ENCODE measurements at places on chromosomes 3 and 15.

- DNase-seq: no peak
These were observed 228.8 kb upstream of the PPP2R3A start for GRCh38 chr3:135736740-135737139.

DNA sequence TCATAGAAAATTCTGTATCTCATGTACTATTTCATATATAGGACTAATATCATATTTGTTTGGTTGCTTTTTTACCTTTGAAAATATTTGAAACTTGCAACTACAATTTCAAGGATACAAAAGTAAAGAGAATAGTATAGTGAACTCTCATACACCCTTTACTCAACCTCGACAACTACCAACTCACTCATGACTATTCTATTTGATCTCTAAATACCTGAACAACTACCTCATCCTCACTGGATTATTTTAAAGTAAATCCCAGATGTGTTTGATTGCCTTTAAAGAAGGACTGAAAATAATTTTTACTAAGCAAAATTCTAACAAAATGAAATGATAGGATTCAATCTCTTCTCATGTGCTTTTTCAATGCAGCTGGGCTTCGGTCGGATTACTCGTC lies 12.1 kb downstream of the TMPRSS7 start:
- no peak for DNase-seq

DNA sequence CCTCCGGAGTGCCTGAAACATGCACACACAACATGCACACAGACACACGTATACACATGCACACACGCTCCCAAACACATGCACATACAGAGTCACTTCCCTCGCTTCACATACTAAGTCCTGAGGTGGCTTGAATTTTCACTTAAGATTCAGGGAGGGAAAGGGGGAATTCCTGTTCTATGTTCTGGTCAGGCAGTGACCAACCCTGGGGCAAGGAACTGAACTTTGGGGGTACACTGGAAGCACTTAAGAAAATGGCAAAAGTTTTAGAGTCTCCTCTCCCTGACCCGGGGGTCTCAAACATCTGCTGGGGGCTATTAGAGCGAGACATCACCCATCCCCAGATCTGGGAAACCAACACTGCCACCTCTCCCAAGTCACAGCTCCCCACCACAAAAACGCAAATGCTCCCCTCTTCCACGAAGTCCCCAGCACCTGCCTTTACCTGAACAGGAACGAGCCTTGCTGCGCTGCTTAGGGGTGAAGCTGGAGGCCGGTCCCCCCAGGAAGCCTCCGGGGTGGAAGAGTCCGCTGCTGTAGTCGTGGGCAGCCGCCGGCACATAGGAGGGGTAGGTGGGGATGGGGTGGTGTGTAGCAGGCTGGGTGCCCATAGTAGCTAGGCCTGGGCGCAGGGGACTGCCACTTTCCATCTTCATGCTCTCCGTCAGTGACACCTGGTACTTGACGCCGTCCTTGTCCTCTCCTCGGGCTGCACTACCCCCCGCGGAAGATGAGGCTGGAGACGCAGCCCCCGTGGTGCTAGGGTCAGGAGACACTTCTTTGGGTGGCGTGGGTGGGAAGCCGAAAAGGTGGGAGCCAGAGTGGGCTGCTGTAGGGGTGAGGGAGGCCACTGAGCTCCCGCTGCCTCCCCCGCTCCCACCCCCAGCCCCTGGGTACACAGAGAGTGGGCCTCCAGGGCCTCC lies 7.5 kb downstream of the GATA2 start:
- DNase-seq: no peak

GRCh38 chr15:91268510-91268909 lies 168.5 kb downstream of the SV2B start:
- no peak for DNase-seq

GRCh38 chr3:115623044-115623868 lies at the start of gene GAP43:
Gene GAP43 (plus strand): TSS chr3:115623510. CDS start chr3:115623690, 180 bp downstream.
- DNase-seq: no peak

GRCh38 chr3:186254676-186255650 lies 107.1 kb downstream of the DGKG start:
- DNase-seq: no peak

DNA sequence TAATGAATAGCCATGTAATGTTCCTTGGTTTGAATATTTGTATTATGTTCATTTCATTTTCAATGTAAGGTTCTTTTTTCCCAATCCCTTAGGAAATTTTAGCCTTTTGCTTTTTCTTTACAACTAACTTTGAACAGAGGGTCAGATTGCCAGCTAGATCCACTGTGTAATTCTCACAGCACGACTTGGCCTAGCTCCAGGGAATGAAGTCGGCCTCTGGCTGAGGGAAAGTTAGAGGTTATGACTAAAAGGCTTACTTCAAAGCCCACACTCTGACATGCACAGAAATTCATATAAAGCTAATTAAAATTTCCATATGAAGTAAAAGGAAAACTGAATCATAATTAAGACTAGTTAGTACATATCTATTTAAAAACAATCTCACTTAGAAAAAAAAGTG lies 38.7 kb downstream of the ROBO1 start:
- DNase-seq: no peak

- DNase-seq: no peak
These were observed 81.6 kb downstream of the LRRC49 start for GRCh38 chr15:70974004-70974832.

GRCh38 chr15:69603369-69604071 lies 150.9 kb downstream of the RPLP1 start:
- no peak for DNase-seq

GRCh38 chr3:188686324-188686723 lies 485.4 kb upstream of the TPRG1 start:
- no peak for DNase-seq

DNA sequence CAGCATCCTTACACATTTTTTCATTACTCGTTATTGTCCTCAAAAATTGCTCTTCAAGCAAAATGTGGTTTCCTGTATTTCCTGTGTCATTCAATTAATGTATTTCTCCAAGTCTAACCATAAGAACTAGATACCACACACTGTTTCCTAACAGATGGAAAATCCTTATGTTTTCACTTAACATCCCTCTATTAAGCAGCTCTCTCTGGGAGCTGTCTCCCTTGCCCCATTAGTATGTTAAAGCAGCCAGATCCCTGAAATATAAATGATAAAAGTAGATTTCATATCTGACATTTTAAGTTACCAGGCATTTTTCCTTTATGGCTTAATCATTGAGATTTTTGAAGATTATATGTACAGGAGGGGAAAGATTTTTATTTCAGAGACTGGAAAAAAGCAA lies 15.9 kb downstream of the PFN2 start:
- no peak for DNase-seq

DNA sequence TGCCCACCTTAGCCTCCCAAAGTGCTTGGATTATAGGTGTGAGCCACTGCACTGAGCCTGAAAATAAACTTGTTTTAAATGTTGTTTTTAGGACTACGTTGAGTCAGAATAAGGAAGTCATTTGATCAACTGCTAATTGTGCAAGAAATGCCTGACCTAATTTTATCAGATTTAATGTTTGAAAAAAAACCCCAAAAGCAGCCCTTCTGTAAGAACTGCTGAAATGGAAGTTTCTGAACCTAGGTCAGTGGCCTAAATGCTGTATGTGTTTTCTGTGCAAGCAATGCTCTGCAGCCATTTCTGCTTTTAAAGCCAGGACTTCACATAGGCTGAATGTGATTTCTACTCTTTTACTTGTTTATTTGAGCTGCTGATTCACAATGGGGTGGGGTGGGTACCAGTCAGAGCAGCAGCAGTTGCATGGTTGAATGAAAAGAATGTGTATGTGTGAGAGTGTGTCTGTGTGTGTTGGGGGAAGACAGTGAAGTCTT lies 6.6 kb downstream of the GPX1 start:
- no peak for DNase-seq

DNA sequence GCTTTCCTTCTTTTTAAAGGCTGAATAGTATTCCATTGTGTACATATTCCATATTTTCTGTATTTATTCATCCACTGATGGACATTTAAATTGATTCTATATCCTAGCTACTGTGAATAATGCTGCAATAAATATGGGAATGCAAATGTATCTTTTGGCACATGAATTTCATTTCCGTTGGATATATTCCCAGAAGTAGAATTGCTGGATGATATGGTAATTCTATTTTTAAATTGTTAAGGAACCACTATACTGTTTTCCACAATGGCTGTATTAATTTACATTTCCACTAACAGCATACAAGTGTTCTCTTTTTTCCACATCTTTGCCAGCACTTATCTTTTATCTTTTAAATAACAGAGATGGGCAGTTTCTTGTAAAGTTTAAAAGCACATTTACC lies 302.7 kb downstream of the CTNNB1 start:
- no peak for DNase-seq

DNA sequence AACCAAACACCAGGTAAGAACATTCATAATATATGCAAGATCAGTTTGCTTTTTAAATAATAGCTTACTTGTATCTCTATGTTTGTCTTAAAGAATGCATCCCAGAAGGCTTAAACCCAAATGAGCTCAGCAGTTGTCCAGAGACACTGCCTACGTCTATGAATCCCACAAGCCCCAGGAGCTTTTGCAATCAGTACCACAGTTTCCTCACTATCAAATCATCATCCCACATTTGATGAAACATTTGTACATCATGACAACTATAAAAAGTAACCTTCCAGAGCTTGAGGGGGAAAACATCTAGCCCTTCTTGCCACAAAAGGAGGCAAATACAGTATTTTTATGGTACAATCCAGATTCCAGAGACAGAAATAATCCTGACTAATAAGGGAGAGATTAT lies 63.7 kb downstream of the ATP8B4 start:
- no peak for DNase-seq

DNA sequence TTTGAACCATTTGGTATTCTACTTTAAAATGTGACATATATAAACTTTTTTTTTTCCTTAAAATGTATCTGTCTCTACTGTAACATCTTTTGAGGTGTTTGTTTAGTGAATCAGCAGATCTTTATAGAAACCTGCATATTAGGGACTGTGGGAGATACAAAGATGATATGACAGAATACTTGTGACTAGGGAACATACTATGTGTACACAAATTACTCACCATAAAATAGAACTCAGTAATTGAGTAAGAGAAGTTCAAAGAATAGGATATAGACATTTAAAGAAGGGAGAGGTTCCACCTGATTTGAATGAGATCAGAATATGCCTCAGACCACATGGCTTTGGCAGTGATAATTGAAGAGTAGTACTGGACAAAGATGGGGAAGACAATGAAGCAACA lies 47.9 kb downstream of the ATP2C1 start:
- DNase-seq: no peak

DNA sequence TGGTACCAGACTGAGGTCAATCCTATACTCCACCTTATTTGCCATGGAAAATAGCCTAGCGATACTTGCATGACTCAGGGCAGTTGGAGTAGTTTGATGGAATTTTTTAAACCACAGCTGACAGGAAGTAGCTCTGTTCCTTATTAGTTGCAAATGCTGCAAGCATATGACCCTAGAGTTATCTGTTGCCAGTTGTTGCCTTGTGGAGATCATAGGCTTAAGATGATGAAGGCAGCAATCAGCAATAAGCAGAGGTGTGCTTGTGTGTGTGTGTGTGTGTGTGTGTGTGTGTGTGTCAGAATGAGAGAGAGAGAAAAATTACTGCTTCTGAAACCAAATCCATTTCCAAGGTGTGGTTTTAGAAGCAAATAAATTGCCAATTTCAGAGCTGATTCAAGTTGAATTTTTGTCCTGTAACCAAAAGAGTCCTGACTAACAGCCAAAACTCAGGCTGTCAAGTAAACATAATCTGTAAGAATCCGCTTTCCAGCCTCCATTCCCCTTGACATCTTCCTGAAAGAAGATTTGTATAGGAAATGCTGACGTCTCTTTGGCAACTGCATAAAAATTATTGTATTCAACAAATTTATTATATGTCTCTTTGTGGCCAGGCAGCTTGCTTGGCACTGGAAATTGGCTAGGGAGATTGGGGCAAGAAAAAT lies 141.2 kb downstream of the SERPINI1 start:
- DNase-seq: no peak

GRCh38 chr3:102972350-102972749 lies 537.5 kb downstream of the ZPLD1 start:
- no peak for DNase-seq

- no peak for DNase-seq
These were observed 22.8 kb upstream of the ARHGEF26 start for GRCh38 chr3:154098376-154098775.

DNA sequence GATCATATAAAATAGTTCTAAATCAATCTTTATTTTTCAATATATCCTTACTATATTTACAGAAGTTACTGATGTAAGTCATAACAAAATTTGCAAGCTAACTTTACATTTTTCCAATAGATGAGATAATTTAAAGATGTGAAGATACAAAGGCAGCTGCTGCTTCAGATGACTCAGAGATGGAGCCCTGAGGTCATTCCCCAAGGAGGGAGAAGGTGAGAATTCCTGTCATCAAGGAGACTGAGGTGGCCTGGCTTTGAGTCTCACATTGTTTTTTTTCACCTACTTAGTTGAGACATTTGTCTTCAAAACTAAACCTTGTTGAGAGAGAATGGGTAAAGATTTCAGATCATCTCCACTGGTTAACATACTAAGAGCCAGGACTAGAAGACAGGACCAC lies 3.9 kb upstream of the SAMD7 start:
- no peak for DNase-seq

DNA sequence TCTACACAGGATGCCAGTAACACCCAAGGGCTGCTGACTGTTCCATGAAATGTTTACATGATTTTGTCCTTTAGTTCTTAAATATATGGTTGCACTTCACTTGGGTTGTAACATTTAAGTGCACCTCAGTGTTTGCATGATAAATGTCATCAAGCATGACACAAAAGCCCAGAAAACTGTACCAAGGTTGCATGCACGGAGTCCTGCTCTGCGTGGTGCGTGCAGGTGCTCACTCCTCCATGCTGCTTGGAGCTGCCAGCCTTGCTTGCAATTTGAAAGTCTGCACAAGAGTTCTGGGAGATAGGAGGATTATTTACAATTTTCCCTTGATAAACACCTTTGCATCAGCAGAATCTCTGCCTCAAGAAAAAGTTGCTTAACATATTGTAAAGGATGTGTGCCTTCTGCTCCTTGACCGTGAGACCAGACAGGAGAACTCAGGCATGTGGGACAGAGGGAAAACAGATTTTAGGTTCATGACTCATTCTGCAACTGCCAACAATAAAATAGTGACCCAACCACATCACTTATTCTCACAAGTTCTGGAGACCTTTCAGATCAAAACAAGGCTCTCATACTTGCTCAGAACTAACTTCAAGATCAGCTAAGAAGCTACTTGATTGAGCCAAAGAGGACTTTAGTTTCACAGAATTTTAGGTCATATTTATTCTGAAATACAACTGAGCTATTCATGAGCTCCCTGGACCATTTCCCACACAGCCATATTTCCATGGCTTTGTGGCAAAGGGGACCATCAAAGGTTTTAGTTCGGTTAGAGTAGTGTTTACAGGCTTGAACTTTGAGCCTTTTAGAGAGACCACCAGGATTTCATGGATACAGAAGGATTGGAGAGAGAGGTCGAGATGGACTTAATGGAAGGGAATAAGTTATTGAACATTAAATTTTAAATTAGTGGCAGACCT lies 128.4 kb upstream of the ZBED2 start:
- no peak for DNase-seq

GRCh38 chr15:95556225-95556624 lies 774.3 kb upstream of the NR2F2 start:
- no peak for DNase-seq

DNA sequence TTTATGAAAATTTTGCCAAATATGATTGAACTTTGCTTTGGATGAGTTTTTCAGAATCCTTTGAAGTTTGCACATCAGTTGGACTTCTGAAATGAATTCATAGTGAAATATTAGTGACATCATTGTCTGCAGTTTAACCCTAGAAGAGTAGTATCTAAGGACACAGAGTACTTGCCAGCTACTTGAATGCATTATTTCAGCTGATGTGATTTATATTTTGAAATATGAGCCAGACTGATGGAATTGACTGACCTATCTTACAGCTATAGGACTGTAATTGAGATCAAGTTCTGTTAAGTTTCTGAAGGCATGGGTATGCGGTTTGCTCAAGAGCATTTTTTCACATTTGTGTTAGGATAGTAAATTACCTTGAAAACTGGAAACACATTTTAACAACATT lies 51.2 kb downstream of the LYSMD4 start:
- DNase-seq: no peak
